ENCODE measurements at places on chromosomes 1 and 21. TPM values are rescaled to one million over a fixed set of nuclear protein-coding genes. Genes with fewer than 3 reads are reported as not detected.

DNA sequence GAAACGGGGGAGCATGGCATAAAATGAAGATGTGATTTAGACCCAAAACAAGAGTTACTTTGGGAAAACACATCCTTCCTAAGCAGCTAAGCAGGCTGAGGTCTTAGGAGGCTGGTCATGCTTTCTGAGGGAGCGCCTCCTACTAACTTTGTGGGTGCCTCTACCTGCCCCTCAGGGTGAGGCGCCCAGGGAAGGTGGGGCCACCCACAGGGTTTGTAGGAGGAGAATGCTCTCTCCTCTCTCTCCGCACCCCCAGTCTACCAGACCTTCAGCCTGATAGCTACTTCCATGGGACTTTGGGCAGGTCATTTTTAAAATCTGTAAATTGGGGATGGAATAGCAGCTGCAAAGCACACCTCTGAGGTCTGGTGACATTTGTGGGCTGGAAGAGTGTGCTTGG lies 23.8 kb downstream of the SLC27A3 start:
- no peak for DNase-seq

DNA sequence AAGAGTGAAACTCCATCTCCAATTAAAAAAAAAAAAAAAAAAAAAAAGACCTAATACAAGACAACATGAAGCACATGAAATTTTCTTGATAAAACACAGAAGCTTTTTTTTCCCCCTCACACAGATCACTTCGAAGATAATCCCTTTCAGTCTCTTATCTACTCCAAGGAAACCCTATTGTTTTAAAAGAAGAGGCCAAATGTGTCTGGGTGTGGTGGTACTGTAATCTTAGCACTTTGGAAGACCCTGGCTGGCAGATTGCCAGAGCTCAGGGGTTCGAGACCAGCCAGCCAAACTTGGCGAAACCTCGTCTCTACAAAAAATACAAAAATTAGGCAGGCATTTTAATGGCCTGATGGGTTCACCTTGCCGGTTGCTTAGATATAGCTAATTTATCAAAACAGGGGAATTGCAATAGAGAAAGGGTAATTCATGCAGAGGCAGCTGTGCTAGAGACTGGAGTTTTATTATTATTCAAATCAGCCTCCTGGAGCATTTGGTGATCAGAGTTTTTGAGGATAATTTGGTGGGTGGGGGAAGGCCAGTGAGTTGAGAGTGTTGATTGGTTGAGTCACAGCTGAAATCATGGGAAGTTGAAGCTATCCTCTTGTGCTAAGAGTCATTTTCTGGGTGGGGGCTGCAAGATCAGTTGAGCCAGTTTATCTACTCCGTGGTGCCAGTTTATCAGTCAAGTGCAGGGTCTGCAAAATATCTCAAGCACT lies 62.5 kb downstream of the SLC16A1 start:
- no peak for DNase-seq

- DNase-seq: no peak
Observed at GRCh38 chr1:3671371-3672180, 19.3 kb downstream of the TP73 start.

GRCh38 chr1:172578586-172578985 lies 45.6 kb downstream of the SUCO start:
- no peak for DNase-seq

DNA sequence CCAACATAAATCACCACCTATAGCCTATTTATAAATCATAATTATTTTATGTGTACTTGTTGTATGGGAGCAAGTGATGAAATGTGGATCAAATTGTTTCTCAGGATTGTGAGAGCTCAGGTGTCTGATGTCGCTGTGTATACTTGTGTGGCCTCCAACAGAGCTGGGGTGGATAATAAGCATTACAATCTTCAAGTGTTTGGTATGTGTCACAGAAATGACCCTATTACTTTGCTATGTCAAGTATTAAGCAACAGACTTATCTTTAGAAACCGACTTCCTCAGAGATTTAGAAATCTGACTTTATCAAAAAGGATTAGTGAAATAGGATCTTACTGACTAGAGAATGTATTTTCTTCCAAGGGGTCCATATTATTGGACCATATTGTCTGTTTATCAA lies 280.9 kb downstream of the TPR start:
- no peak for DNase-seq

GRCh38 chr1:229249854-229250644 lies 20.9 kb upstream of the RAB4A start:
- DNase-seq: no peak

- DNase-seq: peak; percentile 70
Observed at GRCh38 chr1:237868817-237869600, 21.7 kb downstream of the ZP4 start.

- no peak for DNase-seq
Observed at GRCh38 chr1:99193431-99193830, 70.9 kb upstream of the PLPPR4 start.

Gene LCE1F
- not detected for polyA plus RNA-seq

Gene INAVA
- 101 TPM for polyA plus RNA-seq

Gene ITLN2
- 1.9 TPM for polyA plus RNA-seq
